ENCODE measurements at places on chromosomes 11 and 22.

DNA sequence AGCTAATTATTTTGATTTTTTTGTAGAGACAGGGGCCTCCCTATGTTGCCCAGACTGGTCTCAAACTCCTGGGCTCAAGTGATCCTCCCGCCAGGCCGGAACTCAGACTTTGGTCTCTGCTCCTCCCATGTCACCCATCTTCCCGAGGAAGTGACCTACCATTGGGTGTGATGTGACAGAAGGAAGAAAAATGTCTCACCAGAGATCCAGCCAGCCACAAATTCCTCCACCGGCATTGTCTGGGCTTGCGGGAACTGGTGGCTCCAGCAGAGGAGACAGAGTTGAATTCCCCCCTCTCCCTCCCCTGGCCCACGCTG lies 772 bp downstream of the SLC25A45 start:
- no peak for DNase-seq

DNA sequence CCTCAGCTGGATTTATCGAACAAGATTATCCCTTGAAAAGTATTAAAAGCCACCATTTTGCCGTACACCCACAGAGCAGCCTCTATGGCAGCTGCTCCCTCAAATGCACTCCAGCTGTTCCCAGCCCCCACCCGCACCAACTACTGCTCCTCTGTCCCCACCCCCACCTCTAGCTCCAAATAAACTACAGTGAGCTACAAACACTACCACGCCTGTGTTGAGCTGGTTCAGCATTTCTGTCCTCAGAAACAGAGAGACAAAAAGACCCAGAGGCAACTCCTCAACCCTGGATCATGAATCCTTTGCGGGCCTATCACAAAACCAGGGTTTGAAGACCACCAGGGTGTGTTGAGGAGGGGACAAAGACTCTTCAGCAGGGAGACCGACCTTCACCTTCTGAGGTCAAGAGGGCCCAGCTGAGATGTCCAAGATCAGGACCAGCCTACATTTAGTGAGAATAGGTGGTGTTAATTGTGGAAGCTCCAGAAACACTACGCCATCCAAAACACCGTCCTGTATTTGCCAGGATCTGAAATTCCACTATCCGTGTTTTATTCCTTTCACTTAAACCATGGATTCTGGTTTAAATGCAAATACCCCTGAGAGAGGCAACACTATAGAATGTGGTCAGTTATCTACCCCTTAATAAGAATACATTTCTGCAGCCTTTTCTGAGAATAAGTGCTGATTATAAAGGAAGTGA lies 195.9 kb downstream of the DSCAML1 start:
- DNase-seq, result no peak

GRCh38 chr11:122127020-122127419 lies 11.0 kb upstream of the BLID start:
- DNase-seq, result no peak

DNA sequence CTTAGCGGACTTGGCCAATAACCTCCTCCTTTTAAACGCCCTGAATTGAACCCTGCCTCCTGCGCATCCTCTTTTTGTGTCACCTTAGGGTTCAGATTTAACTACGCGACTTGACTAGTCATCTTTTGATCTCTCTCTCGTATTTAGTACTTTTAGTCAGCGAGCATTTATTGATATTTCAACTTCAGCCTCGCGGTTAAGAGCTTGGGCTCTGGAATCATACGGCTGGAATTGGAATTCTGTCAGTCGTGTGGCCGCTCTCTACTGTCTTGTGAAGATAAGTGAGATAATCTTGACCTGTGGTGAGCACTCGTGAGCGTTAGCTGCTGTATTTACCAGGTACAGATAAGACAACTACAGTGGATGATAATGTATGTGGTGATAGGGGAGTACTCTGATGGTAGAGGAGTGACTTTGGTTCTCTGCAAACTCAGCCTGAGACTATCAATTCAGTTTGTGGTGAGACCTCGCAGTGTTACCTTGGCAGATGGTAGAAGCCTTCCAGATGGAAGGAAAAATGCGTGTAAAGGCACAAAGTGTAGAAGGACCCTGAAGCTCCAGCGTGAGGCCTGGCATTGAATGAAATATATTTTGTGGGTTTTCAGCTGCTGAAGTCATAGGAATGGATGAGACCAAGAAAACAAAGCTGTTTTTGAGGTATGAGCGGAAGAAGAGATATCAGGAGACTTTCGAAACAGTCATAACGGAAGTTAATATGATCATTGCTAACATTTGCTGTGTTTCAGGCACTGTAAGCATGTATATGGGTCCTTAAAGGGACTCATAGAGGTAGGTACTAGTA lies 682 bp downstream of the ATM start:
- DNase-seq, result peak; percentile 62

- peak; percentile 77 for DNase-seq
Observed at GRCh38 chr22:31818481-31819392, 64.9 kb downstream of the DEPDC5 start.

Measured in amniotic epithelial cell (primary cell).